Activated CD4-positive, alpha-beta T cell treated with anti-CD3 and anti-CD28 coated beads, Interleukin-2, amount 50 U/mL, for 4 hours (primary cell): ENCODE measurements at places on chromosomes 16 and 17.

GRCh38 chr16:30096105-30096861 is at the start of gene YPEL3:
YPEL3 (minus strand) TSS chr16:30096213; CDS start chr16:30095482, 731 bp downstream.
- DNase-seq, result peak; percentile 71

- DNase-seq, result no peak
Observed at GRCh38 chr17:50190293-50190602, 11.2 kb downstream of the COL1A1 start.

GRCh38 chr17:66661411-66662256 is 173.3 kb upstream of the CACNG5 start:
- DNase-seq, result no peak

- no peak for DNase-seq
Observed at GRCh38 chr16:84823484-84823883, 3.7 kb downstream of the CRISPLD2 start.

DNA sequence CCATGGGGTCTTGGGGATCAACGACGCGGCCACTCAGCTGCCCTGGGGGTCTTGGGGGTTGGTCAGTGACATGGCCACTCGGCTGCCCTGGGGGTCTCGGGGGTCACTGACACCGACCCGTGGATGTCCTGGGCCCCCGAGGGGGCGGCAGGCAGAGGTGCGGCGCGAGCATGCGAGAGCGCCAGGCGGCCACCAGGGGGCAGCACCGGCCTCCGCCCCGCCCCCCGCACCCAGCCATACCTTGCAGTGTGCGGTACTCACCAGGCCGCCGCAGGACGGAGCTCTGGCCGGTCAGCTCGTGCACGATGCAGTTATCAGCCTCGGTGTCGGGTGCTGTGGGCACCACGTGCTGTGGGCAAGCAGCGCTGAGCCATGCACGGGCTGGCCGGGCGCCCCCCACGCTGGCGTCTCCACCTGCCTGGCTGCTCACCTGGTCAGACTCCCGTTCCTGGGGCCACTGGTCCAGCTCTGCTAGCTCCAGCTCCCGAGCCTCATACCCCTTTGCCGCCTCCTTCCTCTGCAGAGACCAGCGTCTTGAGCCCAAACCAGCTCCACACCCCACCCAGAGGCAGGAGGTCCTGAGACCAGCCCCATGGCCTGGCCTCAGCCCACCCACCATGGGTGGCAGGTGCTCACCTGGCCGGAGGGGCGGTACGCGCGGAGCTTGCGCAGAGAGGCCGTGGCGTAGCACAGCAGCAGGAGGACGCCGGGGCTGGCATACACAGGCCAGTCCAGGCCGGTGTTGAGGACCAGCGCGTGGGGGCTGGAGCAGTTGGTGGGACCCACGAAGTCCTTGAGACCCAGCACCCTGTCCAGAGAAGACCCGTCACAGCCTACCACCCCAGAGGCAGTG is 31.2 kb downstream of the CTU2 start:
- DNase-seq, result peak; percentile 50

- DNase-seq, result peak; percentile 80
Observed at GRCh38 chr17:77400445-77400870, 259.7 kb downstream of the SEC14L1 start.

DNA sequence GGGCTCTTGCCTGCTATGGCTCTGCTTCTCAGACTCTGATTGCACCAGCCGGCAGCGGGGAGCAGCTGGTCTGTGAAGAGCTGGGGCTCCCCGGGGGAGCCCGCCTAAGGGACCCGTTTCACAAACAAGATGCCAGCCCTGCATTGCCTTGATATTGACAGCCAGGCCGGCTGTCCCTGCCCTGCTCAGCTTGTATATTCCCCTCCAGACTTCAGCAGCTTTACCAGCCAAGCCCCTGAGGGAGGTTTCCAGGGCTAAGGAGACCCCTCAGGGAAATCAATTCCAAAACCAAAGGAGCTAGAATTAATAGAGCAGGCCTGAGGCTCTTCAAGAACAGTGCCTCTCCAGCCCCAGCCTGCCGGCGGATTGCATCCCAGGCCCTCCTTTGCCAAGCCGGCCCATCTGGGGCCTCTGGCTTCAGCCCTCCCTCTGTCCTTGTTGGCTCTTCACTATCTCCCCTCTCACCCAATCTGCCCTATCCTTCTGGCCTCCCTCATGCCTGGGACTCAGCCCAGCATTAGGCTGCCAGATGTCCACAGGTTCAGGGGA is 5.7 kb downstream of the CALB2 start:
- DNase-seq, result no peak

GRCh38 chr17:50891577-50891989 is 25.4 kb upstream of the TOB1 start:
- no peak for DNase-seq

- DNase-seq, result no peak
Observed at GRCh38 chr16:2902337-2903130, 9.2 kb upstream of the FLYWCH1 start.

DNA sequence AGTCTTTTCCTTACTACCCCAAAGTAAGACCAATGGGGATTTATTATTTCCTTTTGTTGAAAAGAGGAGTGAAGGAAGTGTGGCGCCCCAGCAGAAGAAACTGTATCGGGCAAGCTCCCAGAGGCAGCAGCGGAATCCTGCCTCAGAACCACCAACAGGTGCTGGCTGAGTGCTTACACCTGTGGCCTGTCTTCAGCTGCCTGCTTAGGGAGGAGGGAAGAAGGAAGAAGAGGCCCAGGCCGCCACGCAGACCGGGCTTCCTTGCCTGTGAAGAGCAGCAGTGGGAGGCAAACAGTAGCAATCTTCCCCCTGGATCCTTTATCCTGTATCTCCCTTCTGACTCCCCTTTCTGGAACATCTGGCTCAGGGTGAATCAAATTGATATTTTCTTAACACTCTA is 134.7 kb downstream of the AATF start:
- no peak for DNase-seq

DNA sequence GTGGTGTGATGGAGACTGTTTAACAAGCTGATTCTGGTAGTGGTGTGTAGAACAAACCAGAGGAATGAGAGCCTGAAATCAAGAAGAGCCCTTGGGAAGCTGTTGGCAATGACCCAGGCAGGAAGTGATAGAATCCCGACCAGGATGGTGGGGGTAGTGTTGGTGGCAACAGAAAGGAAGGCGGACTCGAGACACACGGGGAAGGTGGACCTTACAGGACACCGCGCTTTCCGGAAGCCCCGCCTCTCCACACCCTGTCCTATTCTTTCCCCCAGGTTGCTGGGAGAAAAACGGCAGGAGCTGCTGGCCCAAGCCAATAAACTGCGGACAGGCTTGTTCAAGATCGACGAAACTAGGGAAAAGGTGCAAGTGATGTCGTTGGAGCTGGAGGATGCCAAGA is 30.0 kb upstream of the KDM6B start:
- no peak for DNase-seq

GRCh38 chr17:700504-701094 is 14.0 kb downstream of the VPS53 start:
- DNase-seq, result no peak

DNA sequence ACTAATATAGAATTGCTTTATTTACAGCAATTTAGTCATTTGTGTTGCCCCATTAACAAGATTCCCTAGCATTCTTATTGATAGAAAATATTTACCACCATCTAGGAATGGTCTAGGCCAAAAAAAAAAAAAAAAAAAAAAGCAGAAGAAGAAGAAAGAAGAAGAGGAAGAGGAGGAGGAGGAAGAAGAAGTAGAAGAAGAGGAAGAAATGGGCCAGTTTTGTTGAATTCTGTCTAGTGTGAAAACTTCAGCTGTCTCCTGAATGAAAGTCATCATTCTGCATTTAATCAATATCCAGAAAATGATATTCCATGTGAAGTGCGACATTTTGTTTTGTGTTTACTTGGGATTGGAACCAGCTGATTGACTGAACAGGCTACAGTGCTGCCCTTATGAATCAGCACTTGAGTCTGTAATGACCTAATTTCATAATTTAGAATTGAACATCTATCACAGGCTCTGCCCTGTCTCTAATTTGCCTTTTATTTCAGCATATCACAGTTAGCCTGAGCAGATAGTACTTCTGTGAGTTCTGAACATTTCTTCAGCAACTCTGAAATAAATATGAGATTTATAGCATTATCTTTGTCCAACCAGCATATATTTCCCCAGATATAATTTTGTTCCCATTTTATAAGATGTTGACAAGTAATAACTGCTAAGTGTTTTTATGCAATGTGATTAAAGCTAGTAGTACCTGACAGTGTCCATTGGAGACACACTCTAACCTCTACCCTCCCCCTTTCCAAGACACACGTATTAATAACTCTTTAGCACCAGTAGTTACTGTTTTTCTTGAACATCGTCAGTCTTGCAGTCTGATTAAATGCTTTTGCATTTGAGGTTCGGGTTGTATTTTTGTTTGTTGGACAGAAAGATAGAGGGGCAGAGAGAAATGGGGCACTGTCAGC is 5.9 kb downstream of the ANKFN1 start:
- no peak for DNase-seq

DNA sequence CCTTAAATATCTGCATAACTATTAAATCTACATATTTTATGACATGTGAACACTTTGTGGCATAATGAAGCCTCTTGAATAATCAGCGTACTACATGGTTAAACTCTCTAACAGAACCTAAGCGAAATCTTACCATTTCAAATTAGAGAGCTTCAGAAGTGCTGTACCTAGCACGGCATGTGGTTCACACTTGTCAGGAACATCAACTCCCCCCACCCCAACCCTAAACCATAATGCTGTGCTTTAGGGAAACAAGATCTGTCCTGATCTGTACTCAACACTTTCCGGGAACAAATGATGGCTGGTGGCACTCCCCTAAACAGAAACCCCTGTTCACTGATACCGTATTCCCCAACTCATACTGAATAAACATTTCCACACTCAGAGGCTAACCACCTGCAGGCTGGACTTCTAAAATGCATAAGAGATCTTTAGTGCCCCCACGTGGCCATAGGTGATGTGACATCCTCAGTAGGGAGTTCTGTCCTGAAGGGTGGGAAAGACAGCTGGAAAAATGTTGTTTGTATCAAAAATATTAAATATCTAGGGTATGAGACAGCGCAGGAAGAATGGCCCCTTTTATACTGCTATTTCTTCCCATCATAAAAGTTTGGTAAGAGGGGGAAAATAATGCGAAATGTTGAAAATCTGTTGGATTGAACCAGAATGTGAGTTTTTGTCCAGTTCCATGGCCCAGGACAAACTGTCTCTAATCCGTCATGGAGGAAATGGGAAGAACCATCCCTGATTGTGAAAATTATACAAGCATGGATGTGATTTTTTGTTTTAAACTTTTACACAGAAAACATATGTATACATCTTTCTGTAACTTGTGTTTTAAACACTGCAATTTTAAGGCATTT is 88.6 kb downstream of the USP31 start:
- peak; percentile 37 for DNase-seq

GRCh38 chr17:4180791-4181190 is 37.8 kb downstream of the CYB5D2 start:
- no peak for DNase-seq

GRCh38 chr16:11273721-11274324 is 394 bp upstream of the PRM3 start:
- DNase-seq, result no peak

- DNase-seq, result no peak
Observed at GRCh38 chr17:17907469-17907868, 64.7 kb downstream of the TOM1L2 start.

DNA sequence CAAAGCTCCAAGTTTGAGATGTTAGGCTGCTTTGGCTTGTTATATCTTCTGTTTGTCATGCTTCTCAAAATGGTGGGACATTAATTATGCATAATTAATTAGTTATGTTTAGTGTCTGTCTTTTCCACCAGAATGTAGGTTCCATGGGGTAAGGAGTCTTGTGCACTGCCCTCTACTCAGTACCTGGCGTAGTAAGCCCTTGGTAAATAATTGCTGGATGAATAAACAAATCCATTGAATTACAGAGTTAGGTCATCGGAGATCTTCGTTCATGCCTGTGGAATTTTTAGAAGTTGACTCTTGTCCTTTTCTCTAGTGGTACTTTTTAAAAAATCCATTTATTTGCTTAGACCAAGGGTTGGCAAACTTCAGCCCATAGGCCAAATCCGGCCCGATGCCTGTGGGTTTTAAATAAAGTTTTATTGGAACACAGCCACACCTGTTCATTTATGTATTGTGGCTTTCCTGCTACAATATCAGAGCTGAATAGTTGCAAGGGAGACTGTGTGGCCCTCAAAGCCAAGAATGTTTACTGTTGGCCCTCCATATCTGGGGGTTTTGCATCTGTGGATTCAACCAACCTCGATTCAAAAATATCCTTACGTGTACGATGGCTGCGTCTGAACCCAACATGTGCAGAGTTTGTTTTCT is 524.8 kb upstream of the EEF2KMT start:
- DNase-seq, result no peak

DNA sequence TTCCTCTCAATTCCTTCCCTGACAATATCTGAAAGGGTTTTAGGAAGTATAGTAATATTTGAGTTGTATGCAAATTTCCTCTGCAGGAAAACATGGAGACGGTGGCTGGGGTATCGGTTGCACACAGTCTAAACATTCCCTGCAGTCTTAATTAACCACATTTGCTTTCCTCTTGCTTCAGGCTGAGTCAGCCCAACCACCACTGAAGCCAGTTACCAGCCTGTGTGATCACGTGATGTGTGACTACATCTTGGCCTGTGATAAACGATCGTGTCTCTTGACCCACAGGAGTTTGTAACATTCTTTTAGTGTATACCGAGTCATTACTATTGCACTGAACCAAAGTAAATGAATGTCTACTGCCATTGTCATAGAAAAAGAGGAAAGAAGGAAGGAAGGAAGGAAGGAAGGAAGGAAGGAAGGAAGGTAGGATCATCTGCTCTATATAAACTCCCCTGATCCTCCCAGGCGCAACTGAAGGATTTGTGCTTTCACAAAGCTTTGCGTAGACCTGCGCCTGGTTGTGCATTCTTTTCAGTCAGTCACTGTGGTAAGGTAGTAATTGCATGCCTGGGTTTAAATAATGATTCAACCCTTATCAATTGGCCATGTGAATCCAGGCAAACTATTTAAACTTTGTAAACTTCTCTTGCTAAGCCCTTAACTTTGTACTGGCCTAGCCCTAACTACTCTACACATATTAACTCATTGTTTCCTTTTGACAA is 280.6 kb upstream of the SALL1 start:
- DNase-seq, result no peak

- DNase-seq, result no peak
Observed at GRCh38 chr17:59401725-59402124, 70.3 kb downstream of the YPEL2 start.

- no peak for DNase-seq
Observed at GRCh38 chr17:79960788-79961522, 74.7 kb downstream of the TBC1D16 start.

- no peak for DNase-seq
Observed at GRCh38 chr16:61900482-61900881, 135.8 kb downstream of the CDH8 start.

GRCh38 chr17:65104973-65105372 is 32.2 kb upstream of the RGS9 start:
- no peak for DNase-seq

DNA sequence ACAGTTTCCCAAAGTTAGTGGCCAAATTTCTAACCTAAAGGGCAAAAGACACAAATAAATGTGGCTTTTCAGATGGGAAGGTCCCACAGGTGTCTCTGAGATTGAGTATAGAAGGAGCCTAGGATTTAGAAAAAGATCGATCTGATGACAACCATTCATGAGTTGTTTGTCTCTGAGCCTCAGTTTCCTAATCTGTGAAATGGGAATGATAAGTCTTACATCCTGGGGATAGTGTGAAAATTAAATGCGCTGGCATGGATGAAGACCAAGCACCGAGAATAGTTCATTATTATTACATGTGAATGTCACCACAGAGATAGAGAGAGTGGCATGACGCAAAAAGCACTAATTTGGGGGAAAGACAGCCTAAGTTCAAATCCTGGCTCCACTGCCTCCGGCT is 7.2 kb downstream of the CDH5 start:
- DNase-seq, result no peak
